ENCODE measurements at places on chromosomes 13 and 19.

DNA sequence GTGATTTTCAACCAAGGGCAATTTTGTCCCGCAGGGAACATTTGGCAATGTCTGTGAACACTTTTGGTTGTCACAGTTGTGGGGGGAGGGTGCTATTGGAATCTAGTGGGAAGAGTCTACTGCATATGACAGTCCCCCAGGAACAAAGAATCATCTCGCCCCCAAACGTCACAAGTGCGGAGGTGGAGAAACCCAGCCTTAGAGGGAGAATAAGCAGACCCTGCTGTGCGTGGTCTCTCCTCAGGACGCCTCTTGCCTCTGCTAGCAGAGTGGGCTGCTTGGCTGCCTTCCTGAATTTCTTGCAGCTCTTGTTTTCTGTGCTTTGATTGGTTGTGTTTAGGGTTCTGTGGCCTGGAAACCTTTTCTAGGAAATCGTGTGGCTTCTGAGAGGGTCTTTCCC, 42.5 kb downstream of the NFIX start:
- no peak for DNase-seq

DNA sequence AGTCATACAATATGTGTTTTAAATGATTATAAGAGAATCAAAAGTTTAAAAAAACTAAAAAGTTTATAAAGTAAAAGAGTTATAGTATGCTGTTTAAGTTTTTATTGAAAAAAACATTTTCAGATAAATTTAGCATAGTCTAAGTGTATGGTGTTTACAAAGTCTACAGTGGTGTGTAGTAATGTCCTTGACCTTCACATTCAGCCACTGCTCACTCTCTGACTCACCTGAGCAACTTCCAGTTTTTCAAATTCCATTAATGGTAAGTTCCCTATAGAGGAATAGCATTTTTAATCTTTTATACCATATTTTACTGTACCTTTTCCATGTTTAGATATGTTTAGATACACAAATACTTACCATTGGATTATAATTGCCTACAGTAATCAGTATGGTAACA, 842.4 kb upstream of the KLHL1 start:
- no peak for DNase-seq

GRCh38 chr13:38147050-38147449, 202.6 kb upstream of the UFM1 start:
- DNase-seq: no peak

DNA sequence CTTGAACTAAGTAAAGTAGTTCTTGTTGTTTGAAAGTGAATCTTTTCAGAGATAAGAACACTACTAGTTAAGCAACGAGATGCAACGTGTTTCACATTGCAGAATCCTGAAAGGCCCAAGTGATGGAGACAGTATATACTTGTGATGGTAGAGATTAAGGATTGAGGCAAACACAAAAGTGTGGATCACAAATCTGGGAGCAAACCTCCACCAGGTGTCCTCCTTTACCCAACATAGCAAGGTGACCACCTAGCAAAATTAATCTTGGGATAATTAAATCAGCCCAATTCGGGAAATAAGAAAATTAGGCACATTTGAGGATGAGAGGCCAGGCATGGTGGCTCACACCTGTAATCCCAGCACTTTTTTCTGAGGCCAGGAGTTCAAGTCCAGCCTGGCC, 563.9 kb downstream of the DACH1 start:
- DNase-seq: no peak

DNA sequence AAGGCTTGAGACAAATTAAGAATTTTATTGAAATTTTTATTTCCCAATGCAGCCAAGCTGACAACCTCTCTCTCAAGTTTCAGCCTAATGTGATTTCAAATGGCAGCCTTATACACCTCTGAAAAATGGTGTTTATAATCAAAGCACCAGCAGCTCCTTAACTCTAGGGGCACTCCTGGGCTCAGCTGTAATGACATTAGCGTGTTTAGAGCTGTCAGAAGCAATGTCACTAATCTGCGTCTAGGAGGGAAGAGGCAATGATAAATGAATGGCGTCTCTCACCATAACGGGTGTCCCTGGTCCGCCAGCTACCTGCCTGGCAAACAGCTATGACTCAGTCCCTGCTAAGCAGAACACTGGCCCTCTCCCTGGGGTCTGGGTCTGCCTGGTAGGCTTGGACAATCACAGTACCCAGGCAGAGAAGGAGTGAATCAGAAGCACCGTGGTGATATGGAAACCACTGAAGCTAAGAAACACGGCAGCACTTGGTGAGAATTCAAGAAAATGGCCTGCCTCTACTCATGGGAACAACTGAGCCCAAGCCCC, 131.8 kb upstream of the VSTM2B start:
- no peak for DNase-seq

DNA sequence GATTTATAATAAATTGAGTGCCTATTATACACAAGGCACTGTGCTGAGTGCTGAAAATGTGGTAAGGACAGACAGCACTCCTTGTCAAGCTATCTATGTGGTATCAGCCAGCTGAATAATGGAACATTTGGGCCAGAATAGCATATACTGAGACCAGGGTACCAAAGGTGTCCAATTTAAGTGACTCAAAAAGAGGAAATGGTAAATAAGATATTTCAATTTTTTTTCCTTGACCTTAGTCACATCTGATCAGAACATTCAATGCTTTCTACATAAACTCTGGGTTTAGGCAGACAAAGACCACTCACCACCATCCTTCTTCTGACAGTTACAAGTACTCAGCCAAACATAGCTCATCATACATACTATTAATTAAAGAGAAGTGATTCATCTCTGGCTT, 43.2 kb downstream of the RCBTB2 start:
- DNase-seq: no peak

- DNase-seq: no peak
Measured at GRCh38 chr19:18941628-18942354, 774 bp upstream of the HOMER3 start.

GRCh38 chr19:27776020-27776419, 1436.9 kb downstream of the UQCRFS1 start:
- peak; percentile 69 for DNase-seq

GRCh38 chr13:39612023-39612637, 9.1 kb upstream of the LHFPL6 start:
- peak; percentile 64 for DNase-seq

DNA sequence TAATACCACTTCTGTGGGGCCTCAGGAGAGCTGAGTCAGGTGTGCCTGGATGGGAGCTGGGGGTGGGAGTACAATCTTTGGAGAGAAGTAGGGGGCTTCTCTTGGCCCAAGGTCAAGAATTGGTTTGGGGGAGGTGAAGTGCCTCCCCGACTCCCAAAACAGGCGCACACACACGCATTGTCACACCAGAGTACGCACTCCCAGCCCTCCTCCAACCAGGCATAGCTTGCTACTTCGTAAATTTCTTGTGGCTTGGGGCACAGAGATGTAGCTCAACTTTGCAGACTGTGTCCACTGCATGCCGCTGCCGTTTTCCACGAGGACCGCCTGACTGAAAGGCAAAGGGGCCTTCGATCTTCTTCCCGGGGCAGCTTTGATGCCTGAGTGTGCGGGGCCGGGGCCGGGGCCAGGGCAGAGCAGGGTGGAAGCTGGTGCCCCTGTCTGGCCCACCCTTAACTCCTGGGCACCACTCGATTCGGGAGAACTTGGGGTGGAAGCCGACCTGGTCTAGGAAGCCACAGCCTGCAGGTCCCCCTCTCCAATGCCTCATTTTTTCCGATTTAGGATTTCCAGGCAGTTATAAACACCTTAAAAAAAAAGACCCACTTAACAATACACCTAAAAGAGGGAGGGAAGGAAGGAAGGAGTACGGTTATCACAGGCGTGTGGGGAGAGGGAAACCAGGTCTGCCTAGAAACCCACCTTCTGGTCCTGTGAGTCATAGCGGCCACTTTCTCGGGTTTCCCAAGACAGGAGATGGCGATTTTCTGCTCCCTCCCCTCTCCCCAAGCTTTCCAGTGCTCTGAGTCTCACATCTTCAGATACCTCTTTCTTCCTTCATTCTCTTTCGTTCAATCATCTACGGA, 5.8 kb upstream of the TSHZ3 start:
- no peak for DNase-seq

DNA sequence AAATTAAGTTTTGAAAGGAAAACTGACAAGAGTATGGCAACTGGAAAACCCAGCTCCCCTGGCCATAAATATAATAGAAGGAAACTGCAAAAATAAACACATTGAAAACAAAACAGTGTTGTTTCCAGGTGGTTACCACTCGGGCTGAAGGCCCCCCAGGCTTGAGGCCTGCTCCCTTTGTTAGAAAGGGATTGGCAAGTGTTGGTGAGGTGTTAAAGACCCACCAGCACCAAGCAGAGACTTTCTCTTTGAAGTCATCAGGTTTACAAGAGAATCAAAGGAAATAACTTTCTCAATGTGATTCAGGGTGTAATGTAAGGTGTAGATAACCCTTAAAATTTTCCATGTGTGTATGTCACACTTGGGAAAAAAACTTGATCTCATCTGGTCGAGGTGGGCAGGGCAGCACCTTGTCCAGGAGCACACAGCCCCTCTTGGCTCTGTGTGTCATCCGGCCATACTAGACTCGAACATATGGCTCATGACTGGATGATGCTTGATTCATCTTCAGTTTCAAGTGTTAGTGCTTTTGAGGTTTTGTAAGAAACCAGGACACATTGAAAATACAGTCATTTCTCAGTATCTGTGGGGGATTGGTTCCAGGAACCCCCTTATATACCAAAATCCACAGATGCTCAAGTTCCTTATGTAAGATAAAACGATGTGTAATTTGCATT, 7.8 kb downstream of the ACTN4 start:
- DNase-seq: no peak

DNA sequence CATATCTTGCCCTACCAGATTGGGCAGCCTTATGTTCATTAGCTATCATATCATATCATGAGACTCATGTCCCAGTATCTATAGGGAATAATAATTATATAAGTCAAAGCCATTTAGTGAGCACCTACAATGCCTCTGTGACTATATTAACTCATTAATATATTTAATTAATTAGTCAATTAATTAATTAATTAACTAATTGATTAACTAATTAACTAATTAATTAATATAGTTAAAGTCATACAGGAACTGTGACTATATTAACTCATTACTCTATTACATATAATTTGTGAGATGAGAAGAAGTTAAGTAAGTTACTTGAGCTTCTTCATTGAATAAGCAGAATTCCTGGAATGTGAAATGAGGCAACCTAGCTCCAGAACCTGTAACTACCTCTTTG, 588.3 kb upstream of the SLITRK1 start:
- DNase-seq: no peak

GRCh38 chr19:18646535-18647370, 9.9 kb downstream of the KLHL26 start:
- DNase-seq: no peak

DNA sequence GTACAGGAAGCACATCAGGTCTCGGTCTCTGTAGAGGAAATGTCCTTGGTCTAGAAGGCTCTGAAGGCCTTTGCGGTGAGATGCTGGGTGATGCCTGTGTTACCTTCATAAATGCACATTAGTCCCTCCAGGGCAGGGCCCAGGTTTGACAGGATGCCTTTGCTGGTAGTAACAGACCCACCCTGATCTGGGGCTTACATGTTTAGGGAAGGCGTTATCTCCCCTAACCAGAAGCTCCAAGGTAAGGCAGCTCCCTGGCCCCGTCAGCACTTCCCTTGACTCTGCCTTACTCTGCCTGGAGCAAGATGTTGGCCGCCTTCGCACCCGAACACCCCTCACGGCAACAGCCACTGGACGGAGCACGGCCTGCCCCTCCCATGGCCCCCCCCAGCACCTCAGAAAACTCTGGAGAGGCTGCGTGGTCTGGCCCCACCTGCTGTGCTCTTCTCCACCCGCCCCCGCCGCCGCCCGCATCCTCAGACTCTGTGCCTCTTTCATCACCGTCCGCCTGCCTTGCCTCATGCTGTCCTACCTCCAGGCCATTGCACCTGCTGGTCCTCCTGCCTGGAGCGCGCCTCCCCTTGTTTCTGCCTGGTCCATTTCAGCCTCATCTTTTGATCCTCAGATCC, 9.1 kb downstream of the AP2A1 start:
- DNase-seq: no peak

DNA sequence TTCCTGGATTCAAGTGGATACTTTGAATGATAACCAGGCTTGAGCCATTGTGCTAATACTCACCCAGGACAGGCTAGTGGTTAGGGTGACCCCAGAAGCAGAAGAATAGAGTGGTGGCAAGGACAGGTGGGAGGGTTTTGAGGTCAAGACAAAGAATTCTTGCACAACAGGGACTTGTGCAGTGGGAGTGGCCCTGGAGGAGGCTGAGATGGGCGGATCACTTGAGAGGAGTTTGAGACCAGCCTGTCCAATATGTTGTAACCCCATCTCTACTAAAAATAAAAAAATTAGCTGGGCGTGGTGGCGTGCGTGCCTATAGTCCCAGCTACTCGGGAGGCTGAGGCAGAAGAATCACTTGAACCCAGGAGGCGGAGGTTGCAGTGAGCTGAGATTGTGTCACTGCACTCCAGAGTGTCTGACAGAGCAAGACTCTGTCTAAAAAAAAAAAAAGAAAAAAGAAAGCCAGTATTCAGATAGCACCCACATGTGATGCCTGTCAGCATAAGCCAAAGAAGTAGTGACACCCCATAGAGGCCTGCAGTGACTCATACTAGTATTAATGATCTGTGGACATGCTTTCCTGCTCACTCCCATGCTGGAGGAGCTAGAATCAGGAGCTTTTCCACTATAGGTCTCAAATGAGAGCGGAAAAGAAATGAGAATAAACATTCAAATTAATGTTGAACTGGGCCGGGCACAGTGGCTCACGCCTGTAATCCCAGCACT, 78.7 kb downstream of the RNF17 start:
- DNase-seq: no peak

DNA sequence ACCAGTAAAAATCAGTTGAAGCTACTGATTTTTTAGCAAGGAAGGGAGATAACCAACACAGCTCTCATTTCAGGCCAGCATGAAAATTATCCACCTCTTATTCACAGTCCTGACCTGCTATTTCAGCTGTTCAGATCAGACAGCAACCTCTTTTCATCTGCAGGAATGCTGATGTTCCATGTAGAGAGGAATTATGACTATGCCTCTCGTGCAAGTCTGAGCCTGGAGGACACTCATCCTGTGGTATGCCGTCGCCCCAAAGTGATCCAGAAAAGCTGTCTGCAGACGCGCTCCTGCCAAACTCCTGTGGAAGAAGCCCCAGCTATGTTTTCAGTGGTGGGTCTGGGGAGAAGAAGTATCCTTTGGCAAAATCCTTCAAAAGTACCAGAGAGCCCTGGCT, 563.5 kb upstream of the SLITRK1 start:
- no peak for DNase-seq

All from fibroblast of gingiva (primary cell).